ENCODE measurements at places on chromosomes 12 and 14. TPM values are rescaled to one million over a fixed set of nuclear protein-coding genes. Genes with fewer than 3 reads are reported as not detected.

Gene MMP17
- 0.60 TPM for total RNA-seq

Gene CCDC175
- total RNA-seq: not detected

Gene VPS29
- total RNA-seq: 76.4 TPM

DNA sequence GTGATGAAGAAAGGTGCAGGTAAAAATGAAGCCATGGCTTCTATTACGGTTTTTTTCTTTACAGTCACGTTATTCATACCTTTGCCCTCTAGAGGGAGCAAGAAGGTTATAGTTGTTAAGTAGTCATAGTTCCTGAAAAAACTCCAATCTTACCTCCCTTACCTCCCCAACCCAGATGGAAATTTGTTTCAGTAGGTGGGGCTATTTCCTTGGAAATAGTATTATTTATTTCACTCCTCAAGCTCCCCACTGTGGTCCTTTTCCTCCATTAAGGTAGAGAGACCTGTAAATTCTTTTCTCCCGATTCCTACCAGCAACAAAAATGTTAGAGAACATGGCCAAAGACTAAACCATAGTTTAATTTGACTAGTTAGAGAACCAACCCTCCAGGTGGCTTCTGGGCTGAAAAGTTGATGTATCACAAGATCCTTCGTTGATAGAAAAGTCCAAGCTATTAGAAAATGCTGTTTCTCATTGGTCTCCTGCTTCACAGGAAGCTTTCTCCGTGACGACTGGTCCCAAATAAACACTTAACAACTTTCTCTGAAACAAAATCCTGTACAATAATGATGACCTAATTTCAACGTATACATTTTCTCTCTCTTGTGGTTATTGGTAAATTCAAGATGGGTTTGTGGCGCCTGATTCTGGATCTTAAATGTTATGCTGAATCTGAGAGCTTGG, 43.5 kb downstream of the TMX1 start:
- no peak overlapping the region for H3K4me3 ChIP-seq
- no peaks in the 10 kb centered on the region for H3K27me3 ChIP-seq
- no peaks in the 10 kb centered on the region for H3K4me1 ChIP-seq
- no peak overlapping the region for H3K27ac ChIP-seq

GRCh38 chr12:119153477-119154434, 25.0 kb upstream of the HSPB8 start:
- peak; percentile 30 for DNase-seq
- peaks cover 4% of the 10 kb centered on the region for H3K4me1 ChIP-seq
- no peaks in the 10 kb centered on the region for H3K36me3 ChIP-seq
- H3K27ac ChIP-seq: no peak overlapping the region
- H3K4me3 ChIP-seq: no peak overlapping the region

- H3K36me3 ChIP-seq: no peaks in the 10 kb centered on the region
- peaks cover 2% of the 10 kb centered on the region for H3K4me1 ChIP-seq
- no peaks in the 10 kb centered on the region for H3K27me3 ChIP-seq
- H3K4me3 ChIP-seq: no peak overlapping the region
- DNase-seq: no peak
- H3K27ac ChIP-seq: no peak overlapping the region
Measured at GRCh38 chr12:130131025-130131424, 31.2 kb upstream of the FZD10 start.

All from activated CD8-positive, alpha-beta T cell treated with anti-CD3 and anti-CD28 coated beads for 36 hours (primary cell).